ENCODE measurements at places on chromosomes 1 and 21.

DNA sequence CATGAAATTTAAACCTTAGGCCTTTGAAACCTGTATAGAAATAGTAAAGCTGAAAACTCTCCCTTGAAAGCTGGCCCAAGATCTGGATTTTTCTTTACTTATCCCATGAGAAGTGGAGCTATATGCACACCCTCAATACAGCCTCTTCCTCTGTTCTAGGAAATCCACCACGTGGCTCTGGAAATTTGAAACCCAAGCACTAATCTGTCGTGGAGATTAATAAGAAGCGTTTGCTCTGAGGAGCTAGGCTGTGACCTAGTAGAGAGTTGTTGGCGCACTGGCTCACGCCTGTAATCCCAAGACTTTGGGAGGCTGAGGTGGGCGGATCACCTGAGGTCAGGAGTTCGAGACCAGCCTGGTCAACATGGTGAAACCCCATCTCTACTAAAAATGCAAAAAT is 291.3 kb upstream of the PLXNA2 start:
- no peak for DNase-seq

GRCh38 chr1:156901966-156902915 is 8.7 kb downstream of the PEAR1 start:
- no peak for DNase-seq

GRCh38 chr1:214277704-214278635 is 3.0 kb upstream of the SMYD2 start:
- DNase-seq, result no peak

GRCh38 chr1:196774175-196774574 is 465 bp upstream of the CFHR3 start:
- DNase-seq, result no peak

DNA sequence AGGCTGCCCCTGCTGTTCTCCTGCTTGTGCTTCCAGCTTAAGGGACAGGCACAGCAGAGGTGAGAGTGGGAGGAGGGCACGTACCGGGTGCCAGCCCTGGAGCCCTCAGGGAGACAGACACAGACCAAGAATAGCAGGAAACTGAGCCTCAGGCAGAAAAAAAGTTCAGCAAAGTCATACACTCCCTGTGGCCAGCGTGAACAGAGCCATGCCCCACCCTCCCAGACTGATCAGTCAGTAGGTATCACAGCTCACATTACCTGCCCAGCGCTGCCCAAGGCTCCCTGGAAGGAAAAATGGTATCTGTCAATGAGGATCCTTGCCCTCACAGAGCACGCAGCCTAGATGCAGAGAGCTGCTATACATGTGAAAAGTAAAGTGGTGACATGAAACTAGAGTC is 1.3 kb downstream of the UBL4B start:
- DNase-seq, result no peak

DNA sequence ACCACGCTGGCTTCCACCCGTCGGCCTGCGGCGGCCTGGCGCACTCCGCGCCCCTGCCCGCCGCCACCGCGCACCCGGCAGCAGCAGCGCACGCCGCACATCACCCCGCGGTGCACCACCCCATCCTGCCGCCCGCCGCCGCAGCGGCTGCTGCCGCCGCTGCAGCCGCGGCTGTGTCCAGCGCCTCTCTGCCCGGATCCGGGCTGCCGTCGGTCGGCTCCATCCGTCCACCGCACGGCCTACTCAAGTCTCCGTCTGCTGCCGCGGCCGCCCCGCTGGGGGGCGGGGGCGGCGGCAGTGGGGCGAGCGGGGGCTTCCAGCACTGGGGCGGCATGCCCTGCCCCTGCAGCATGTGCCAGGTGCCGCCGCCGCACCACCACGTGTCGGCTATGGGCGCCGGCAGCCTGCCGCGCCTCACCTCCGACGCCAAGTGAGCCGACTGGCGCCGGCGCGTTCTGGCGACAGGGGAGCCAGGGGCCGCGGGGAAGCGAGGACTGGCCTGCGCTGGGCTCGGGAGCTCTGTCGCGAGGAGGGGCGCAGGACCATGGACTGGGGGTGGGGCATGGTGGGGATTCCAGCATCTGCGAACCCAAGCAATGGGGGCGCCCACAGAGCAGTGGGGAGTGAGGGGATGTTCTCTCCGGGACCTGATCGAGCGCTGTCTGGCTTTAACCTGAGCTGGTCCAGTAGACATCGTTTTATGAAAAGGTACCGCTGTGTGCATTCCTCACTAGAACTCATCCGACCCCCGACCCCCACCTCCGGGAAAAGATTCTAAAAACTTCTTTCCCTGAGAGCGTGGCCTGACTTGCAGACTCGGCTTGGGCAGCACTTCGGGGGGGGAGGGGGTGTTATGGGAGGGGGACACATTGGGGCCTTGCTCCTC is 1.9 kb downstream of the OLIG2 start:
- no peak for DNase-seq

GRCh38 chr1:44047131-44047530 is 15.9 kb upstream of the SLC6A9 start:
- DNase-seq, result no peak
